ENCODE measurements at places on chromosomes 13 and 19.

DNA sequence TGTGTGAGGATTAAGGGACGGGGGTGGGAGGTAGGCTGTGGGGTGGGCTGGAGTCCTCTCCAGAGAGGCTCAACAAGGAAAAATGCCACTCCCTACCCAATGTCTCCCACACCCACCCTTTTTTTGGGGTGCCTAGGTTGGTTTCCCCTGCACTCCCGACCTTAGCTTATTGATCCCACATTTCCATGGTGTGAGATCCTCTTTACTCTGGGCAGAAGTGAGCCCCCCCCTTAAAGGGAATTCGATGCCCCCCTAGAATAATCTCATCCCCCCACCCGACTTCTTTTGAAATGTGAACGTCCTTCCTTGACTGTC is 5.5 kb downstream of the FOSB start:
- no peak for DNase-seq

DNA sequence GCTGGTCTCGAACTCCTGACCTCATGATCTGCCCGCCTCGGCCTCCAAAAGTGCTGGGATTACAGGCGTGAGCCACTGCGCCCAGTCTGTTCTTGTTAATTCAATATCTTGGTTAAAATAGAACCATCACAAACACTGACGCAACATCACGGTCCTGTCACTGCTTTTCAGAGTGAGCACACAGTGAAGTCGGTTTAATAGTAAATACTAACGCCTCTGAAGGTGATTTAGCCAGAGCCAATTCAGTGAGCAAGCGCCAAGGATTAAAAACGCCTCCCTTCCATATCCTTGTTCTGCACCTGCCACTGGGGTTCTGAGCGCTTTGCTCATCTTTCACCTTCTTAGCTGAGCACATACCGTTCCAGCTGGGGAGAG is 30.3 kb downstream of the LAMP1 start:
- no peak for DNase-seq

DNA sequence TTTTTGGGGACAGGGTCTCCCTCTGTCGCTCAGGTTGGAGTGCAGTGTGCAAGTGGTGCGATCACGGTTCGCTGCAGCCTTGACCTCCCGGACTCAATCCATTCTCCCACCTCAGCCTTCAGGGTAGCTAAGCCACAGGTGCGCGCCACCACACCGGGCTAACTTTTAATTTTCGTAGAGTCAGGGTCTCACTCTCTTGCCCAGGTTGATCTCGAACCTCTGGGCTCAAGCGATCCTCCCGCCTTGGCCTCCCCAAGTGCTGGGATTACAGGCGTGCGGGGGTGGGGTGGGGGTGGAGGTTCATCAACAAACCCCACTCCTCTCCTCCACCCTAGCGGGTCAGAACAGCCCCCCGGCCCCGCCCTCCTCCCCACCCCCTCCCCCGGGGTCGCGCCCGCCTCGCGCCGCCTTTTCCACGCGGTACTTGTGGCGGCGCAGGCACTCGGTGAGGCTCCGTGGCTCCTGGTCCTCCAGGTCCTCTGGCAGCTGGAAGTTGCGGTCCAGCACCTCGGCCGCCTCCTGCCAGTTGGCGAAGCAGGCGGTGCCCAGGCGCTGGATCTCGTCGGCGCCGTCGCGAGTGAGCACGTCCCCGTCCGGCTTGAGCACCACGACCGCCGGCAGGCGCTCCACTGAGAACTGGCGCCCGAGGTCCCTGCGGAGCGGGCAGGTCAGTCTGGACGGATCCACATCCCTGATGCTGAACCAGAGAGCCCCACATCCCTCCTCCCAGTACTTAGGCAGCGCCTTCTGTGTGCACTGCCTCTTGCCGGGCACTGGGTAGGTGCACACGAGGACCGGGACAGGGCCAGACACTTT is 5.2 kb downstream of the NXNL1 start:
- no peak for DNase-seq

- DNase-seq = no peak
Observed at GRCh38 chr13:112222971-112223370, 153.2 kb upstream of the SPACA7 start.

DNA sequence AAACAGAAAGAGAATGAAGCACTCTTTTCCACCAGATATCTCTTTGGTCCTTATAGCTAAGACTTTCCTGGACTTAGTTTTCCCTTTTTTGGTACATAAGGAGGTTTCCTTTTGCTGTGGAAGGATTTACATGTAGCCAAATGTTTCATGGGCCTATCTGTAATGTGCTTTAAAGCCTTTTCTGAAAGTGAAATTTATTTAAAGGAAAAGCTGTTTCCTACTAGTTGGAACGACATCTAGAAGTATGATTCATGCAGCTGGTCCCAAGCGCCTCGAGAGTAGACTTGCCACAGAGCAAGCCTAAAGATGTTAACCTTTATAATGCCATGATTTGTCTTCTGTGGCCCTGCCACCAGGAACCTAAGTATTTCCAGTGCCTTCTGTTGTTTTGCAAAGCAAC is 390.3 kb downstream of the DLEU7 start:
- no peak for DNase-seq

- DNase-seq = no peak
Observed at GRCh38 chr19:22335716-22336115, 49.5 kb downstream of the ZNF729 start.
